RPMI8226 (cell line): ENCODE measurements at places on chromosomes 13 and 19.

GRCh38 chr19:54062643-54063042 is 1.1 kb downstream of the VSTM1 start:
- no peak for DNase-seq

- no peak for DNase-seq
Observed at GRCh38 chr19:15283141-15283883, 49.0 kb downstream of the BRD4 start.

- no peak for DNase-seq
Observed at GRCh38 chr19:58325311-58326022, 1.3 kb upstream of the ZSCAN22 start.

GRCh38 chr13:101785858-101786257 is 333.4 kb downstream of the ITGBL1 start:
- DNase-seq: peak; percentile 21

GRCh38 chr19:6115992-6116391 is 5.7 kb upstream of the RFX2 start:
- DNase-seq: no peak

GRCh38 chr13:20546556-20546955 is 20.4 kb upstream of the IFT88 start:
- DNase-seq: no peak

- no peak for DNase-seq
Observed at GRCh38 chr13:79869326-79869725, 388.4 kb downstream of the NDFIP2 start.
